Stimulated activated CD8-positive, alpha-beta memory T cell treated with anti-CD3 and anti-CD28 coated beads, Interleukin-4, amount 100 ng/mL, for 48 hours (primary cell): ENCODE measurements at places on chromosomes 6 and 20.

DNA sequence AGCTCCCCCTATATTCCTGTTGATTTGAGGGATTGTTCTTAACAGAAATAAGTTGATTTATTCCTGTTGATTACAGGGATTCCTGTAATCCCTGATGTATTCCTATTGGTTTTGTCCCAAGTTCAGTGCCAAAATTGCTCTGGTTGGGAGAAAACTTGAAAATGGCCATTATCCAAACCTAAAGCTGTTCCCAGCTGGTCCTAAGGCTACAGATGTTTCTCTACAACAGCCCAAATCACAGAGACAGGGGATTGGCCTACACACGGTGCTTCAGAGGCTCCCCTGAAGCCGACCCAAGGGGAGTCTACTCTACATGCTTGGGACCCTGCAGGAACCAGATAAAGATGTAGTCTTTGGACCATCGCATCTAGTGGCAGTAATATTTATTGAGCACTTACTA lies 99.0 kb upstream of the AKAP12 start:
- no peak for DNase-seq

- DNase-seq, result no peak
Observed at GRCh38 chr20:46230801-46231282, 77.5 kb downstream of the CDH22 start.

DNA sequence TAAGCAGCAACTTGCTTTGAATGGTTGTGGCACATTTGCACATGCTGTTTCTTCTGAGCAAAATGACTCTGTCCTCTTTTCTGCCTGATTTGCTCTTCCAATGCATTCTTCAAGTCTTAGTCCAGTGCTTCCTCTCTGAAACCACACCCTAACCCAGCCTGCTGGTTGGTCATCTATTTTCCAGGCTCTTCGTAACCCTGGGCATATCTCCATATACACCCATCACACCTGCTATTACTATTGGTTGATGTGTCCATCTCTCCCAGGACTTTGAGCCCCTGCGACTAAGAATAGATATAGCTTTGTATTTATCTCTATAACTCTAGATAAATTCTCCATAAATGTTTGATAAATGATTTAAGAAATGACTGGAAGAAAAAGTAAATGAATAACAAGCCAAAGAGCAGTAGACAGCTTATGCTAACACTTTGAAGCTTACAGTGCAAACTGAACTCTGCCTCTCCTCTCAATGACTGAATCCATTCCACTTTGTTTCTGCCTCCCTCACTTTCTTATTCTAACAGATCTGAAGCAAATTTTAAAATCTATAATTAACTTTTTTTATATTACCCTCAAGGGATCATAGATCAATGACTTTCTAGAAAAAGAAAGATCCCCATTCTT lies 59.7 kb upstream of the NT5E start:
- no peak for DNase-seq

DNA sequence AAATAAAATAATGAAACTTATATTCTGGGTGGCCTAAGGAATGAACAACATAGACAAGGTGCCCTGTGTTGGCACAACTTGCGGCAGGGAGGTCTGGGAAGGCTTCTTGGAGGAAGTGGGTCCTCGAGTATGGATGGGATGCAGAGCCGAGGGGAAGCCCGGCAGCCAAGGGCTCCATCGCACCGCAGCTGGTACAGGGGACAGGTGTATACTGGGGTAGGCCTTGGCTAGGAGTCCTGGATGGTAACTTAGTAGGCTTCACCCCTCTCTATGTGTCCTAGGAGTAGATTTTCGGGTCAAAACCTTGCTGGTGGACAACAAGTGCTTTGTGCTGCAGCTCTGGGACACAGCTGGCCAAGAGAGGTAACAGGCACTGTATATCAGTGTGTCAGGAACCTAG lies 28.0 kb downstream of the RAB44 start:
- DNase-seq, result no peak

GRCh38 chr6:125346201-125346925 lies 44.6 kb upstream of the HDDC2 start:
- DNase-seq, result no peak

DNA sequence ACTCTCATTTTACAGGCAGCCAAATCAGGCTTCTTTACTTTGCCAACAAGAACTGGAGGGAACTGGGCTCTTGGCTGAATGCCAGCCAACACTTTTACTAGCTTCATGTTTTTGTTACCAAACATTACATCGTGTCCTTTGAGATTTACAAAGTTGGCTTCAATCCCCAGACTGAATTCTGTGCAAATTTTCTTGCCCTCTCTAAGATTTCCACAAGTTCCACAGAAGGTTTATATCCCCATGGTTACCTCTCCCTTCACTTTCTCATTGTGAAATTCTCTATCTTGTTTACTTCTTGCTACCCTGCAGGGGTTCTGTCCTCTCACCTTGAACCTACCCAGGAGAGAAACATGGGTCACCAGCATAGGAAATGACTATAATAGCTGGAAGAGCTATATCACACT lies 37.6 kb upstream of the PLCB1 start:
- DNase-seq, result no peak

DNA sequence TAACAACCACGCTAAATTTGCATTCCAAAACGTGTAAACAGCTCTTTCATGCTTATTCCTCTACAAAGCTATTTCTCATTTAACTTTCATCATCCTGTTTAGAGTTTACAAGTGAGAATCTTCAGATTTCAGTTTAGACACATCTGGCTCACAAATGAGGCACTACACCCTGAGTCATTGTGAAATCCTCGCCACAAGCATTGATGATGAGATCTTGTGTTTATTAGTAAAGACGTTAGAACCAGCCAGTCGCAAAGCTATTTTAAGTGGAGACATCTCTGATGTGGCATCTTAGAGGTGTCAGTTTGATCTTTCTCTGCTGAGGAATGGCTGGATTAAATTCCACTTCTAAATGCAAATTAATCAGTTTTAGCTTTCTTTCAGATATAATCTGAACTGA lies 8.3 kb upstream of the ISM1 start:
- no peak for DNase-seq

GRCh38 chr6:25691894-25692293 lies 39.9 kb downstream of the SCGN start:
- DNase-seq, result no peak

GRCh38 chr6:128478230-128479047 lies 42.0 kb downstream of the PTPRK start:
- no peak for DNase-seq

GRCh38 chr6:119171864-119172588 lies 93.6 kb upstream of the FAM184A start:
- no peak for DNase-seq
